ENCODE measurements at places on chromosomes 4 and X. TPM values are rescaled to one million over a fixed set of nuclear protein-coding genes. Genes with fewer than 3 reads are reported as not detected.

GRCh38 chr4:123922847-123923246 is 526.3 kb downstream of the SPRY1 start:
- no peaks in the 10 kb centered on the region for H3K4me1 ChIP-seq
- no peak for DNase-seq
- H3K27ac ChIP-seq = no peak overlapping the region
- H3K36me3 ChIP-seq = no peaks in the 10 kb centered on the region

GRCh38 chrX:41085512-41085877 is 250 bp downstream of the USP9X start:
- H3K27me3 ChIP-seq = no peaks in the 10 kb centered on the region
- peaks cover 23% of the 10 kb centered on the region for H3K4me1 ChIP-seq
- peak overlapping the region; percentile 89 for H3K27ac ChIP-seq
- peak; percentile 54 for DNase-seq

GRCh38 chrX:43899878-43900815 is 17.9 kb upstream of the MAOB start:
- H3K4me3 ChIP-seq = no peak overlapping the region
- H3K36me3 ChIP-seq = no peaks in the 10 kb centered on the region
- H3K27ac ChIP-seq = no peak overlapping the region
- H3K27me3 ChIP-seq = peaks cover 2% of the 10 kb centered on the region

DNA sequence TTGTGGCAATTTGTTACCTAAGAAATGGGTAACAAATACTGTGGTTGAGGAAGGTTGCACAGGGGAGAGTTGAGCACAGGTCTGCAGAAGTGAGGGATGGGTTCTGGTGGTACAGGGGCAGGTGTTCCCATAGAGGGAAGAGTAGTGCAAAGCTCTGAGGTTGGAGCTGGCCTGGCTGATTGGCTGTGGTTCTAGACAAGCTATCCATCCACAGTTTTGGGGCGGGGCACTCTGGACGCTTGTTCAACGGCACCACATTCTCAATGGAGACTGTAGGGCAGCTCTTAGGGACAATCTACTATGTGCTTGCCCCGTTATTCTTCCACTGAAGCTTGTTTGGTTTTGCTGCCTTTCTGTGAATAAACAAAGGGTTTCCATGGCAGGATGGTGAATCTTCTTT is 35.4 kb downstream of the NAT8L start:
- DNase-seq = no peak
- no peaks in the 10 kb centered on the region for H3K36me3 ChIP-seq
- H3K27ac ChIP-seq = no peak overlapping the region
- no peak overlapping the region for H3K4me3 ChIP-seq
- no peaks in the 10 kb centered on the region for H3K4me1 ChIP-seq

DNA sequence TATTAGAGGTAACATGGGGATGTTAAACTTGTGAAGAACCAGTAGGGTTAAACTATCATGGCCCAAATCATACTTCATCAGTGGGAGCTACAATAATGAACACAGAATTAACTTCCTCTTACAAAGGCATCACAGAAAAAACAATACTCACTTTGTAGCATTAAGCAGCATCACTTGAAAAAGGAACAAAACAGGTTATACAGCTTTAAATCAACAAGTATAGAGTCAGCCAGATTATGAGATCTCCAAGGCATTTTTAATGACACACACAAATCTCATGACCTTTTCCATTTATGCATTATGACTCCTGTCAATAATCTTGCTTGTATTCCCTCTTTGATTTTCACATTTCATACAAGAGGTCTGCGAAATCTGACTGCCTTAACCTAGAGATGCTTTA is 18.3 kb downstream of the FBXL5 start:
- no peak overlapping the region for H3K27ac ChIP-seq
- no peaks in the 10 kb centered on the region for H3K4me1 ChIP-seq
- H3K4me3 ChIP-seq = no peak overlapping the region
- H3K36me3 ChIP-seq = peaks cover 37% of the 10 kb centered on the region

DNA sequence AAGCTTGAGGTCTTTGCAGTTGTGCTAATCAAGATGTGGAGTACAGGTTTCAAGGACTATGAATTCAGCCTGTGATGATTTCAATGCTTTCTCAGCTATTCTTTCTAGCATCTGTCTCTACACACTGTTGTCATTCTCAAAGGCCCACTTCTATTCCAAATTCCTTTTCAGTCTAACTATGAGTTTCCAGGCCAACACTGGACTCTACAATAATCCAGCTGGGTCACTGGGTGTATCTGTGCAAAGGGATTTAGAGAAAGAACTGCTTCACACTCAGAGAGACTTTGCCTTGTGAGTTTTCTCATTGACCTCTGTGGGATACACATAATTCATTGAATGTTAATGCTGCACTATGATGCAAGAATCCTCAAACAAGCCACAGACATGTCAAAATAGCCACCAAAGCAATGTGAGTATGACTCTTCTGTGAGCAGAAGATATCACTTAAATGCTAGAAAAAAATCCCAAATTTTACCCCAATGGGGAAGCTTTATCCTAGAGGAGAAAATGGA is 171.8 kb upstream of the CLNK start:
- DNase-seq = no peak
- peaks cover 3% of the 10 kb centered on the region for H3K36me3 ChIP-seq
- peaks cover 12% of the 10 kb centered on the region for H3K4me1 ChIP-seq

DNA sequence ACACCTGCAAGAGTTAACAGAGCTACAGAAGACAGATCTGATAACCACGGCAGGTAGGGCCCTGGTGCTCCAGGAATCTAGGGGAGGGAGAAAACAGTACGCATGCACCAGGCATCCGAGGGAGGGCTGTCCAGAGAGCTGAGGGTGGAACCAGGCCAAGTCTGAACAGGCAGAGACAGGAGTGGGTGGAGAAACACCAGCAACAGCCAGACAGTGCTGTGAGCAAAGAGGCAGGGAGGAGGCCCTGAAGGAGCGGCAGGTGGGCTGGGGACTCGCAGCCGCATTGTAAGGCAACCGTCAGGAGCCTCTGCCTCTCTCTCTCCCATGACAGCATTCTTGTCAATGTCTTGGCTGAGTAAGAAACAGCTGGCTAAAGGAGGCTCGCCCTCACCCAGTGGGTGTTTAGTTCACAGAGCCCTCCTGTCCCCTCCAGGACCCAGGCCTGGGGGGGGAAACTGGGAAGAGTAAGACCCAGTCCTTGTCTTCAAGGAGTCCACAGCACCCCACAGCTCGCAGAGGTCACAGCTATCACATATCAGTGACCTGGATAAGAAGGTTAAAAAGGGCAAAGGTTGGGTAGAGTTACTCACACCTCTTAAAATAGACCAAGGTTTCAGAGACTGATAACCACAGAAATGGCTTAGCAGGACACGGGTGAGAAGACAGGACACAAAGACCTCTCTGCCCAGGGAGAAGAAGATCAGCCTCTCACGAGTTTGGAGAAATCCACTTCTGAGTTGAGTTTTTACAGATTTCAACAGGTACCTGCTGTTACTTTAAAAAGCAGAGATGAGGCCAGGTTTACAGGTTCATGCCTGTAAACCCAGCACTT is 10.5 kb downstream of the ACSL1 start:
- peaks cover 2% of the 10 kb centered on the region for H3K27me3 ChIP-seq
- peaks cover 18% of the 10 kb centered on the region for H3K36me3 ChIP-seq
- H3K4me3 ChIP-seq = no peak overlapping the region
- H3K27ac ChIP-seq = peak overlapping the region; percentile 16
- no peak for DNase-seq
- peaks cover 73% of the 10 kb centered on the region for H3K4me1 ChIP-seq

- peaks cover 6% of the 10 kb centered on the region for H3K4me1 ChIP-seq
- no peak for DNase-seq
- no peaks in the 10 kb centered on the region for H3K36me3 ChIP-seq
- H3K4me3 ChIP-seq = no peak overlapping the region
- H3K27ac ChIP-seq = no peak overlapping the region
Measured at GRCh38 chrX:16188687-16189086, 21.4 kb downstream of the MAGEB17 start.

The CABS1 gene
- total RNA-seq = not detected

The NXF2 gene
- not detected for total RNA-seq

The ADH1A gene
- not detected for total RNA-seq

All from activated T-helper 1 cell treated with anti-CD3 and anti-CD28 coated beads, Interleukin-12 subunit alpha, Interleukin-12 subunit beta, Interleukin-2, Interleukin-4 antibody, amounts not matched to agents 30 ng/mL and 10 ng/mL and 1 ng/mL, durations not matched to agents 14 hours and 24 hours and 36 hours (primary cell).